ENCODE measurements at places on chromosomes 4 and X.
A peak's percentile ranks its signal among the peaks of the same experiment; 100 is the strongest.

DNA sequence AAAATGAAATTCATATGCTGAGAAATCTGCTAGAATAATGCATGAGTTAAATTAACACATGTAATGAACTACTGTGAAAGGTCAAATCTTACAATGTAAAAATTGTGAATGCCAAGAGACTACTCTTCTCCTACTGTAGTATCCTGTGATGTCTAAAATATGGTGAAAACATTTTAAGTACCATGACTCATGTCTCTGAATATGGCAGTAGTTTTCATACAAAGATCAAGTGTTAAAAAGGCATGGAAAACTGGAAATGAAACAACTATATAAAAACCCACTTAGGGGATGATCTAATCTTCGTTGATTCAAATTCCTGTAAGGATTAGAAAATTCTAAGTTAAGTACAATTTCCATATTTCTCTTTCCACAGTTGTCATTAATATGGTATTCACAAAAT, 221.3 kb downstream of the PPP3CA start:
- DNase-seq, result no peak

GRCh38 chr4:146063143-146063542, 112.4 kb upstream of the LSM6 start:
- no peak for DNase-seq

- no peak for DNase-seq
Observed at GRCh38 chrX:39939678-39940077, 158.1 kb downstream of the BCOR start.

DNA sequence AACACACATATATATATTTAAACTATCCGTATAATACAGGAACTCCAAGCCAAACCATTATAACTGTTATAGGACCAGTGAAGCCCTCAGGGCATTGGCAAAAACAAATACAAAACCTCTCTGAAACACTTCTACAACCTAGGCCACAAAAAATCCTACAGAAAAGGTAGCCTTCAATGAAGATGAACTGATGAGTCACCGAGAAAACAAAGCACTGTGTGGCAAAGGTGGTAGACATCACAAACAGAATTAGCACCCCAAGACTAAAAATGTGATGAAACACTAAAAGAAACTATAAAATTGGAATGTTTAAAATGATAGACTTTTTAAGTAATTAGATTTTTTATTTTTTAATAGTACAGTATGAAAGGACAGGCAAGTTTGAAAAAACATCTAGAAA, 5.5 kb upstream of the HSPA4L start:
- DNase-seq, result no peak

- no peak for DNase-seq
Observed at GRCh38 chrX:40097504-40098263, at the start of gene BCOR. Gene BCOR, minus strand, starts transcription at chrX:40097958. Its CDS starts 20,029 bp downstream, at chrX:40077929.

DNA sequence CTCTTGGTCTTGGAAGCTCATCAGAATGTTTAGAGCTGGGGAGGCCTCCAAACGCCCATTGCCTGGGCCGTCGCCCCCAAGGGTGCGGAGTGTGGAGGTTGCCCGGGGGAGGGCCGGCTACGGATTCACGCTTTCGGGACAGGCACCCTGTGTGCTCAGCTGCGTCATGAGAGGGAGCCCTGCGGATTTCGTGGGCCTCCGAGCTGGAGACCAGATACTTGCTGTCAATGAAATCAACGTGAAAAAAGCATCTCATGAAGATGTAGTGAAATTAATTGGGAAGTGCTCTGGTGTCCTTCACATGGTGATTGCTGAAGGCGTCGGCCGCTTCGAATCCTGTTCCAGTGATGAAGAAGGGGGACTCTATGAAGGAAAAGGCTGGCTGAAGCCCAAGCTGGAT, 23.3 kb downstream of the RGS12 start:
- DNase-seq, result no peak

DNA sequence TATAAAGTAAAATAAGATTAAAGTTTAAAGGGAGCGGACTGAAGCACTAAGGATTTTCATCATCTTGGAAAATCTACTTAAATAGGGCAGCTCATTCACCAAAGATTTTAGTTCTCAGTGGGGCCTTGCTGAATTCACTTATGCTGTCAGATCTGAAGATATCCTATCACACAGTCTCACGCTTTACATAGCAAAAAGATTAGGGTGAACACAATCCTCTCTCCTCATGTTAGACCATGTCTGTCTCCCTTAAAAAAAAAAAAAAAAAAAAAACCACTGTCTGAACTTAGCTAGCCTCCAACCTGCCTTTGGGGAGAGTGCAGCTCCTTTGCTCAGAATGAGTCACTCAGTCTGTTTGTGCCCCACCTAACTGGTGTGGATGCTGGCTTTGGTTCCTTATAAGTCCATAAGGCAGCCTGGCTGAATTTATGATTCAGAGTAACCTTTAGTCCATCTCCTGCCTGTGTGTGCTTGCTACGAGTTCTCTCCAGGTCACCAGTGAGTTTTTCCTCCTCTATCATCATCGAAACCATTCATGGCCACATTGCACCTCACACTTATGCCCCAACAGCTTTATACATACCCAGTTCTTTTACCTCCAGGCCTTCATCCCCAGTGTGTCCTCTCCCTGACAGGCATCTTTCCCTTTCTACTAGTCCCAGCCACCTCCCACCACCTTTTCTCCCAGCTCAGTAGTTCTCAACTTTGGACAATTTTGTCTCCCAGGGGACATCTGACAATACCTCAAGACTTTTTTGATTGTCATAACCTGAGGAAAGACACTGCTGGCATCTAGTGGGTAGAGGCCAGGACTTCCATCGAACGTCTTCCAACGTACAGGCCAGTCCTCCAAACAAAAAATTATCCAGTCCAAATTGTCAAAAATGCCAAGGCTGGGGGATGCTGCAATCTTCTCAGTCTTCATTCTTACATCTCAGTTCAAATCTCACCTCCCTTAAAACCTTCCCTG, 220.7 kb upstream of the EMCN start:
- no peak for DNase-seq

DNA sequence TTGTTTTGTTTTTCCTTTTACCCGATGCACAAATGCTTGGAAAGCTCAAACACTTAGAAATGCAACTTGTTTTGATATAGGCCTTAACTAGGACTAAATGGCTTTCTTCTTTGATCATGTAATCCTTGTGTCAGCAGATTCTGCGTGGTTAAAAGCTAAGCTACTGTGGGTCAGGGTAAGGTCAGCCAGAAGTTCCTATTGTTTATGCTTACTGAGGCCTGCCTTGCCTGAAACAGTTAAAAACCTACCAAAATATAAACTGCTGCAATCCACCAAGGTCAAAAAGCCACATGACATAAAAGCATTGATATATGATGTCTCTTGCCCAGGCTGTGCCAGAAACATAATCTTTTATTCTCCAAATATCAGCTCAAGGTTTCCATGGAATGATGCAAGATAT, 223.4 kb downstream of the FAM47B start:
- no peak for DNase-seq

GRCh38 chrX:66698273-66699204, 59.7 kb upstream of the EDA2R start:
- no peak for DNase-seq

DNA sequence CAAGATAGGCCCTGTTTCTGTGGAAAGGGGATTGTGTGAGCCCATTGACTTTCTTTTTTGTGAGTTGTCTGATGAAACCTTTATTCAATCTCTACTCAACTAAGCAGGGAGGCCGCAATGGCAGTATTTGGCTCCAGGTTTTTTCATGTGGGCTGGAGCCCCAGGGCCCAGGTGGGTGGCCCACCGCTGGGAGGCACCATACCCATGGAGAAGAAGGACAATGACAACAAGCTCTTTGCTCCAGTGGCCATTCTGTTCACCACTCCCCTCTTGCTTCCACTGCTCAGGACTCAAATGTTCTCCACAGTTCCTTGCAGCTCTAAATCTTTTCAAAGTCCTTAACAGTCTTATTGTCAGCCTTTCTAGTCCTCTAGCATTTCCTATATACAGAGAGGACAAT, 54.1 kb downstream of the HOPX start:
- DNase-seq, result no peak

DNA sequence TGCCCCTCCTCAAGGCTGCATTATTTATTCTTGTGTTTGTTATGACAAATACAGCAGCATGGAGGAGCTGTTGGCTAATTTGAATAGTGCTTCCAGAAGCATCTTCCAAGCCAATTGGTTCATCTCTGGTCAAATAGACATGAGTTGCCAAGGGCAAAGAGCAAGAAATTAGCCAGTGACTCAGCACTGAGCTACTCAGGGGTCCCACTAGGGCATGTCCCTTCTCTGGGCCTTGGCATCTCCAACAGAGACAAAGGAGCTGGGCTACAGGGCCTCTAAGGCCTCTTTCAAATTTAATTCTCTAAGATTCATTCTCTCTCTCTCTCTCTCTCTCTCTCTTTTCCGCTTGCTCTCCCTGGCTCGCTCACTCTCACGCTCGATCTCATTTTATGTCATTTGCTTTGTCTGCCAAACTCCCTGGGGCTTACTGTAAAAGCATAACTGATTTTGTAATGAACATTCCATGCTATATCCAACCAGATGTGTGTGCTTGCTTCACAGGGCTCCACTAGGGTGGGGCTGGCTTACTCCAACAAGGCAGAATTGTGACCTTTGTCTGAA, 86.7 kb upstream of the MAGEA4 start:
- DNase-seq, result no peak

- DNase-seq, result no peak
Observed at GRCh38 chr4:29405116-29405515, 1315.1 kb upstream of the PCDH7 start.

GRCh38 chr4:3252831-3253641, 4.1 kb downstream of the MSANTD1 start:
- DNase-seq, result no peak

GRCh38 chr4:41281038-41281634, 24.4 kb downstream of the UCHL1 start:
- DNase-seq, result peak; percentile 59

GRCh38 chr4:24517676-24518075, 66.7 kb downstream of the DHX15 start:
- no peak for DNase-seq

GRCh38 chr4:15926486-15926885, 12.1 kb downstream of the FGFBP1 start:
- no peak for DNase-seq

GRCh38 chrX:11537141-11537540, 128.6 kb downstream of the ARHGAP6 start:
- DNase-seq, result no peak

GRCh38 chrX:16733013-16733412, 13.6 kb downstream of the SYAP1 start:
- DNase-seq, result no peak

GRCh38 chr4:8838296-8838960, 33.2 kb downstream of the HMX1 start:
- DNase-seq, result no peak

- DNase-seq, result no peak
Observed at GRCh38 chr4:172750910-172751309, 417.7 kb upstream of the GALNT7 start.

DNA sequence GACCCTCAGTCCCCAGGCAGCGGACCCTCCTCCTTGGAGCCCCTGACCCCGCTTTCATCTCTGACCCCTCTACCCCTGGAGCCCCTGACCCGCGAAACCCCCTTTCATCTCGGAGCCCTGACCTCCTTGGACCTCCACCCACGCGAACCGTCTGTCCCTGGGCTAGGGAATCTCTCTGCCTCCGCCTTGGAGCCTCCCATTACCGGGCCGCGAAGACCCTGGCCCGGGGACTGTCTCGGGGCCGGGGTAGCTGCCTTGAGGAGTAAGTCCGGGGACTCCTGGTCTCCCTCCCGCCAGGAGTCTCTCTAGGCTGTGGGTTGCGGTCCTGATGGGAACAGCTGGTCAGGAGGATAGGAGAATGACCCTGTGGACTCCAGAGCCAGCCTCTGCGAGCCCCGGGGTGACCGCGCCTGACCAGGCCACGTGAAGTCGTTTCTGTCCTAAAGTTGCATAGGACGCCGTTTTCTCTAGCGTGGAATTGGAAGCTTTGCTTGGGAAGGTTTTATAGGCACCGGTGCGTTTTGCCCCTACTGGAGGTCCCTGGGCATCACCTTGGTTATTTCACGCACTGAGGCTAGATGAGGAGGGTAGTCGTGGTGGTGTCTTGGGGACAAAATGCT, 824 bp downstream of the TBC1D14 start:
- no peak for DNase-seq

GRCh38 chr4:25100021-25100555, 60.2 kb downstream of the SEPSECS start:
- DNase-seq, result no peak

GRCh38 chrX:71216485-71216884, 6.5 kb upstream of the GJB1 start:
- DNase-seq, result no peak

- DNase-seq, result no peak
Observed at GRCh38 chrX:135556055-135556454, 35.6 kb downstream of the INTS6L start.

GRCh38 chrX:132041015-132041414, 17.9 kb downstream of the STK26 start:
- DNase-seq, result no peak

GRCh38 chr4:27318740-27319139, 458.1 kb downstream of the STIM2 start:
- no peak for DNase-seq

DNA sequence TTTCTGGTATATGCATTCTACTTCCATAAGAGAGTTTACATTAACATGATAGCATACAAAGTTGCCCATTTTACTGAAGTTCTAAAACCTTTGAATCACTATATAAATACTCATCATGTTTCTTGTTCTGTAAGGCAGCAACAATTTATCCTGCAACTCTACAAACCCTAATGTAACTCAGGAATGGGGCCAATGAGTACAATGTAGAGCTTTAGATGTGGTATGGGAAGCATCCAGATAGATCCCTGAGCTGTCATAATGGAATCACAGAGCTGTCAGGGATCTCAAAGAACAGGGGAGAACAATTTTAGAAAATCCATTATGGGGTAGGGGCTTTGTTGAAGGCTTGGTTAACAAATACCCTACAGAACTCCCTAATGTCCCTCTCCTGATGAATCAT, 88.5 kb downstream of the DCUN1D4 start:
- DNase-seq, result no peak

- no peak for DNase-seq
Observed at GRCh38 chr4:3294401-3295241, 1.8 kb downstream of the RGS12 start.

GRCh38 chrX:21394792-21395191, 20.6 kb downstream of the CNKSR2 start:
- DNase-seq, result no peak

- DNase-seq, result no peak
Observed at GRCh38 chr4:102616636-102617035, 115.5 kb downstream of the NFKB1 start.
